NCI-H774 (cell line): ENCODE measurements at places on chromosomes 12 and 14.

GRCh38 chr14:96203635-96204034, 1.0 kb upstream of the BDKRB2 start:
- DNase-seq = no peak

GRCh38 chr12:84270470-84271140, 642.0 kb downstream of the SLC6A15 start:
- DNase-seq = no peak

DNA sequence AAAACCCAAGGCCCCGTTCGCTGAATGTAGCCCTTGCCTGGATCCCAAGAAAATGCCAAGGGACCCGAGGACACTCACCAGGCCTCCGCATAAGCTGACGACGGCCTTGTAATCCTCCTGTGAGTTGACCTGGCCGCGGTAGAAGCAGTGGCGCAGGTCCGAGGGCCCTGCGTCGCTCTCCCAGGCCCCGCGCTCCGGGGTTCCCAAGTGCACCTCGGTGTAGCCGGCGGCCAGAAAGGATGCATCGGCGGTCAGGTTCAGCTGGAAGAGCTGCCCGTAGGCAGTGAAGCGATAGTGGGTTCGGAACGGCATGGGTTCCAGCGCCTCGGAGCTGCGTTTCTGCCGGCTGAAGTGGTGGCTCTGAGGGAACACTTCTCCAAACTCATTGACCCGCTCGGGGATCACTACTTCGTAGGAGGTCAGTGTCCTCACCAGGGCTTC, 1.2 kb downstream of the ADAMTS20 start:
- no peak for DNase-seq

DNA sequence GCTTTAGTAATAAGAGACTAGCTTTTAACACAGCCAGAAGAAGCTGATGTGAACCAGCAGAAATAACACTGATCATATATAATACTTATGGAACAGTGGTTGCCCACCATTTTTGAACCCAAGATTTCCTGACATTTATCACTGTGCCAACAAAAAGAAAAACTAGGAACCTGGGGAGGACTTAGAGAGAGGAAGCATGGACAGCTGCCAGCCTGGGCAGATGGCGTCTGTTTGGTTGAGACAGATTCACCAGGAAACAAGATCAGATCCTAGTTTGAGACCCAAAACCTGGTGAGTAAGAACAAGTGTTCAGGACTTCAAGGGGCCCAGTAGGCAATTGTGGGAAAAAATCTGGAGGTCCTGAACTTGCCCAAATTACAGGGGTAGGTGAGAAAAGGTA, 95.3 kb downstream of the BICD1 start:
- DNase-seq = no peak

- no peak for DNase-seq
Measured at GRCh38 chr12:69068448-69068847, 135.5 kb upstream of the CPM start.
